ENCODE measurements at places on chromosomes 12 and 14.

GRCh38 chr12:1328391-1328790 lies 266.0 kb downstream of the FBXL14 start:
- no peak for DNase-seq

GRCh38 chr12:103462675-103463074 lies 33.1 kb downstream of the C12orf42 start:
- DNase-seq, result no peak

DNA sequence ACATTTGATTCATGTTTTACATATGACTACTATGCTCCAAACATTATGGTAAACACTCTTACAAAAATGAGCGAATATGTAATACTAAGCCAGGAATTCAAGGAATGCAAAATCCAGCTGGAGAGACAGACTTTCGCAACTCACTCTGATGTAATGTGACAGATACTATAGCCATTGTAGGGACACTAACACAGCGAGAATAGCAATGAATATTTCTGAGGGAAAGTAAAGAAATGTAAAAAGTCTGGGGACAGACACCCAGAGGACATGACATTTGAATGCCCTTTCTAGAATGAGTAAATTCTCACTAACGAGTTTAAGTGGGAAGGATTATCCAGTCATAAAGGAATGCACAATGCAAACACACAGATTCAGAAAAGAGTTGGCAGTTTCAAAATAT lies 121.9 kb downstream of the PIK3C2G start:
- no peak for DNase-seq

- no peak for DNase-seq
These were observed 99.2 kb downstream of the C12orf50 start for GRCh38 chr12:87930033-87930432.

DNA sequence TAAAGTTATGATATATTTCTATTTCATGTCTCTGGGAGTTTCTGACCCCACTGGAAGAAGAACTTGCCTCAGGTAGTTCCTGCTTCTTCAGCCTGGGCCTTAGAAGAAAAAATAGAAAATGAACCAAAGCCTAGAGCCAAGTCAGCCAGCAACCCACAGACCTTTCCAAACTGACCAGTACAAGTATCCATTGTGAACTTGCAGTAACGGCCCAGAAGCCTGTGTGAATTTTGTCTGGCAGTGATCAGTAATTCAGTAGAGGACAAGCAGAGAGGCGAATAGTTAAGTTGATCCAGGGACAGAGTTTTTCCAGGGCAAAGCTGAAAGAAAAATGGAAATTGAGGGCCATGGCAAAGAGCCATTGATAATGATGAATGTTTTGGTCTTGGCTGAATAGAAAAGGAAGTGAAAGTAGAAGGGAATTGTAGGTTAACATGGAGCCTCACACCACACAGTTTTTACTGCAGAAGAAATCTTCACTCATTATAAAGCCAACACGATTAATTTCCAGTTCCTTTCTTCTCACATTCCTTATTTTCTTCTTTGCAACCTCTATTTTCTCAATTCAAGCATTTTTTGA lies 311.8 kb downstream of the BTG1 start:
- no peak for DNase-seq

GRCh38 chr14:65000898-65001591 lies 14.3 kb downstream of the FNTB start:
- DNase-seq, result no peak

GRCh38 chr14:57692671-57693070 lies 173.2 kb downstream of the SLC35F4 start:
- no peak for DNase-seq

GRCh38 chr12:38588624-38589305 lies 272.2 kb downstream of the ALG10B start:
- no peak for DNase-seq

DNA sequence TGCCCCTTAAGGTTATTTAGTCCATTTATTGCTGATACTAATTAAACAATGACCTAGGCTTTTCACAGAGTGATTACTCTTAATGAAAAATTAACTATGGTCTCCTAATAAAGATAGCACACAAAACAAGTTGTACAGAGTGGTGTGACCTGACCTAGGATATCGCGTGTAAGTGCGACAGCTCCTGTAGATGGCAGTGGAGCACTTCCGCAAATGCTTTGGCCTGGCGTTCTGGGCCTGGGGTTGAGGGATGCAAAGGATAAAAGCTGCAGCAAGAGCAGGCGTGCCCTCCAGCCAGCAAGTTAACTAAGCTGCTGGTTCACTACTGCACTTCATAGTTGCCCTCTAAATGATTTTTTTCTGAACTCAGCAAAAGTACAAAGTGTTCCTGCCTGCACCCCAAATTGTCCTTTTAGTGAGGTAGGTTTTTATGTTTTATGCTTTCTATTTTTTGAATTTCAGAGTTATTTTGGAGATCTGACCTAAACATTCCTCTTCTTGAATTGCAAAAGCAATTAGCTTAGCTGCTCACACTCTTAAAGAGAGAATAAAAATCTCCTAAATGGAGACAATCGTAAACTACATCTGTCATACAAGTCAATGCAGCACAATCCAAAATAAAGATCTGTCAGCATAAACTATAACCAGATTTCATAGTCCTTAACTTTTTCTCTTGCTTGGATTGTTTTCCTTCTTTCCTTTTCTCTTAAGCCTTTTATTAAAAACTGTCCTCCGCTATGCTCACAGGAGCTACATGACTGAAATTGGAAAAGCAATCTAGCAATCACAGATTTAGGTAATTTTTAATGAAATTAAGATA lies 379.6 kb downstream of the LRIG3 start:
- no peak for DNase-seq

DNA sequence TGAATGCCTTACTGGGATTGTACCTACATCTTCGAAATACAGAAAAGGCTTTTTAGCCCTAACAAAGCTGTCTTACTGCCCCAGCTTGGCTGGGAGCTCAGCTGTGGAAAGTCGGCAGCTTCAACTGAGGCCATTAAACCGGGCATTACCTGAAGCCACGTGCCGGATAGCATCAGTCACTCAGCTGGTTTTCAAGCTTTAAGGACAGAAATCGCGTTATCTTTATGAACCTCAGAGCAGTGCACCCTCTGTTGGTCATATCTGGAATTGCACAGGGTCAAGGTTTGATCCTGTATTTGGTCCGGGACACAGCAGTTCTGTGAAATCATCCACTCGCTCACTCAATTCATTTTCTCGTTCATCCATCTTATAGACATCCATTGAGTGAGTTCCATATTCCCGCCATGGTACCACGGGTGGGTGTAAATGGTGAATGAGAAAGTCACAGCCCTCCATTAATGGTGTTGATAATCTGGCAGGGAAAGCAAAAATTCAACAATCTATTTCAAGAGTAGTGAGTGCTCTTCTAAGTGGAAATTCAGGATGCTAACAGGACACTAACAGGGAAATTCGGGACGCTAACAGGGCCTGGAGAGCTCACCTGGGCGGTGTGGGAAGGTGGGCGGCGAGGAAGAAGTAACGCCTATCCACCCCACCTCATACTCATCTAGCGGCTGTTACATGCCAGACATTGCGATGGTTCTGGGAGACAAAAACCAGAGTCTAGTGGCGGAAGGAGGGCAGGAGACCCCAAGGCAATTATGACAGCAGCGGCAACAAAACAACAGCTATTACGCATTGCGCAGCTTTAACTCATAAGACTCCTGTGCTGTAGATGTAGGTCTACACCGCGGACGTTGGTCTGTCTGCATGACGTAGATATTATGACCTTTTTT lies 60.6 kb upstream of the TCL1A start:
- DNase-seq, result peak; percentile 11

GRCh38 chr14:91175291-91176201 lies 61.7 kb downstream of the DGLUCY start:
- DNase-seq, result no peak

GRCh38 chr14:59224341-59224740 lies 35.9 kb downstream of the DAAM1 start:
- no peak for DNase-seq

- DNase-seq, result no peak
These were observed 107.2 kb downstream of the RBM19 start for GRCh38 chr12:113858841-113859386.

DNA sequence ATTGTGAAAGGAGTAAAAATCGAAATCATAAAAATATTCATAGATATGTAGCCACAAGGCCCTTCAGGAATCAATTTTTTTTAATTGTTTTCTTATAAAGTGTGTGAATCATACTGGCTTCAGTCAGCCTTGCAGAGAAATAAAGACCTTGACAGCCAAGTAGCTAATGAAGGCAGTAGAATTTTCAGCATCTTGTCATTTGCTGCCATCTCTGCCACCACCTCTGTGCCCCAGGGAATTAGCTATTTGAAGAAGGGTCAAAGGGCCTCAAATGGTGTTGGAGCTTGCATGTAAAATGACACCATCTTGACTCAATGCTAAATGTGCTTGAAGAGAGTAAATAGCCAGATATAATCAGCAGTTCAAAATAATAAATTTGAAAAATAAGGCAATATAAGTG lies 359.4 kb upstream of the DCN start:
- no peak for DNase-seq

DNA sequence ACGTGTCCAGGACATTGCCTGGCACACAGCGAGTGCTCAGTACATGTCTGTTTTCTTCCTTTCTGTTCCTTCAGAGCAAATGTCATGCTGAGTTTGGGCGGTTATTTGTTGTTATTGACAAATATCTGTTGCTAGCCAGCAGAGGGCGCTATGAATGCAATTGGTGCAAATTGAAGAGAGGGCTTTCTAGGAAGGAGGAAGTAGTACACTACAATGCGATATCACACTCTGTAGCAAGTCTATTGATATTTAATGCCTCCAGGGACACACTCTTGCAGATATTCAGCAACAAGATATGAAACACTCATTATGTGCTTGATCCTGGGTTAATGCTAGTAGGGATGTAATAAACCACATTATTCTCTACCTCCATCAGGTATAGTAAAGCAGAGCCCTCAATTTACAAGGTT lies 267.3 kb upstream of the SRRM4 start:
- no peak for DNase-seq

GRCh38 chr12:23944067-23944466 lies 5.4 kb downstream of the SOX5 start:
- DNase-seq, result no peak

DNA sequence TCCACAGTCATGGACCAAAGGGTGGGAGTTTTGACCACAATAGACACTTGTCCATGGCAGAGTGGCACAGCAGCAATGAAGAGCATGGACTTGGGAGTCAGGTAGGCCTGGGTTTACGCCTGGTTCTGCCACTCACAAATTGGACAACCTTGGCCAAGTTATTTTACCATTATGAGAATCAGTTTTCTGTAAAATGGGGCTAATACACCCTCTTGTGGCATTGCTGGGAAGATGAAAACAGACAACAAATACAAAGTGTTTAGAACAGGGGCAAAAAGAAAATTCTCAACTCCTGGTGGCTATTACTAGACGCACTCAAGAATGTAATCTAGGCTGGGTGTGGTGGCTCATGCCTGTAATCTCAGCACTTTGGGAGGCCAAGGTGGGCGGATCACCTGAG lies 2.6 kb downstream of the C12orf43 start:
- no peak for DNase-seq

- no peak for DNase-seq
These were observed 108.5 kb downstream of the DACT1 start for GRCh38 chr14:58746261-58746660.

DNA sequence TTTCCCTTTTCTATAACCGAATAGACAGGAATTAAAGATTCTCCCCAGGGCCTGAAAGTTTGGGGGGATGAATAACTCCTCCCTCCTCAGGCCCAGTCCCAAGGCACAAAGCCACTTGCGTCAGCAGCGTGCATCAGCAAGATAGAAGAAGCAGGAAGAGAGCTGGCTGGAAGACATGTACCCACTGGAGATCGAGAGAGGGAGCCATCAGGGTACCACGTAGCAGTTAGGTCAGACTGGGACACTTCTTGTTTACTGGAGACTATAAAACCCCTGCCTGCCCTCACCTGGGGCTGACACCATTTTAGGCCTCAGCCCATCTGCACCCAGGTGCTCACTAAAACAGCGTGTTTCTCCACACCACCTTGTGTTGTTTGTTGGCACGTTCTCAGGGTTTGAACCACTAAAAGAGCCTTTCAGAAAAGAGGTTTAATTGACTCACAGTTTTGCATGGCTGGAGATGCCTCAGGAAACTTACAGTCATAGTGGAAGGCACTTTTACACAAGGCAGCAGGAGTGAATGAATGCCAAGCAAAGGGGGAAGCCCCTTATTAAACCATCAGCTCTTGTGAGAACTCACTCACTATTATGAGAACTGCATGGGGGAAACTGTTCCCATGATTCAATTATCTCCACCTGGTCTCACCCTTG lies 93.2 kb downstream of the TMTC3 start:
- no peak for DNase-seq

DNA sequence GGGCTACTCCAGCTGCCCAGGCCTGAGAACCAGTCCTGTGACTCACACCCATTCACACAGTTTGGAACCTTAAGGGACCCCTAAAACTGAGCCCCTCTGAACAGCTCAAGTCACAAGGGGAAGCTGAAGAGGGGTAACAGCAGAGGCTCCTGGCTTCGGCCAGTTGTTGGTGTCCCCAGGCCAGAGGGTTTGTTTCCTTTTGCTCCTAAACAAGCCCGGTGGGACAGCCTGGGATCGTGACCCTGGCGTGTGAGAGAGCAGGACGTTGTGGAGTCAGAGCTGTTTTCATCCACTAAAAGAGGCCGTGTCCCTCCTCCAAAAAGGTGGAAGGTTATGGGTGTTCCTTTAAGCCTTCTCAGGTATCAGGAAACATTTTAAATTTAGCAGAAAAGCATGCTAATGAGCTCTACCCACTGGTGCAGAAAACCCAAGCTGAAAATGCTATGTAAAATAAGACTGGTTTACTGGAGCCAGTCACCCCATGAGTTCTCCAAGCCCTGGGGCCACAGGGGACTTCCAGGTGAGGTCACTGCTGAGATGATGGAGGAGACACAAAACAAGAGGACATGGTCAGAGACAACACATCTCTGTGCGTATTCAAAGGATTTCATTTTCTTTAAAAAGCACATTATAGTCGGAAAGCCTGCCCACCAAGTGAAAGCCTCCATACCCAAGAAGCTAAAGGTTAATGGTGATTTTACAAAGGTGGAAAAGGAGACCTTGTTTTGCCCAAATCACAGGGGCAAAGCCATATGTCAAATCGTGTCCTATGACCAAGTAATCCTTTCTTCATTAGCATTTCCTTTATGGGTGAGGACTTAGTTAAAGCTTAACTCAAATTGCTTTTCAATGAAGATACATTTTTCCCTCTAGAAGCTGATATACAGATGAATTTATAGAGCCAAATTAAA lies 14.1 kb downstream of the PRKAB1 start:
- no peak for DNase-seq

DNA sequence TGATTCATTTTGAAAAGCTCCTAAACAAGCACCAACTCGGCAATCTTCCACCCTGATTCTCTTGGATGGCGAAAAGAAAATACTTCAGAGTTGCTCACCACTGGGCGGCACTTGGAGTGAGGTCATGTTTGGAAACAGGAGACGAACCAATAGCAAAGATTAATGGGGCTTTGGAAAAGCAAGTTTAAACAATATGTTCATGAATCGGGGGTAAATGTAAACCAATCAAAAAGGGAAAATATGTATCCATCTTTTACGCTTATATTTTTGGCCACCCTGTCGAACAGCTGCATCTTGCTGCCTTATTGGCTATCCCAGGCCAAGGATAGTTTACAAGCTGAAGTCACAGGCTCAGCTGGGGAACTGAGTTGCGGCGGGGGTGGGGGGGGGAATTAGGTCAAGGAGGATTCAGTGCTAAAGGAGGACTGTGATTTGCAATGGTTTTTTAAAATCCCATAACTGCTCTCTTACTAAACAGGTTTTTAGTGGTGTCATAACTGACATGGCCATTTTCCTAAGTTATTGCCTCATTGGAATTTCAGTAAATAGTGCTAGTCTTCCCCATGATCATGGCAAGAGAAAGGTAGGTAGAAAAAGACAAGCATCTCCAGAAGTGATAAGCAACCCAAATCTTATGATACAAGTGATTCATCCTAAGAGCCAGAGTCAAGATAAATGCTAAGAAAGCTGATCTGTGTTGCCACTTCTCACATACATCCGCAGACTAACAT lies 210.6 kb downstream of the PHLDA1 start:
- no peak for DNase-seq
